Occipital lobe (tissue), 3 donors: ENCODE measurements at places on chromosomes 3 and 15. TPM values are rescaled to one million over a fixed set of nuclear protein-coding genes. Genes with fewer than 3 reads are reported as not detected.

- DNase-seq: no peak
Measured at GRCh38 chr15:34364041-34364440, 3.0 kb downstream of the LPCAT4 start.

DNA sequence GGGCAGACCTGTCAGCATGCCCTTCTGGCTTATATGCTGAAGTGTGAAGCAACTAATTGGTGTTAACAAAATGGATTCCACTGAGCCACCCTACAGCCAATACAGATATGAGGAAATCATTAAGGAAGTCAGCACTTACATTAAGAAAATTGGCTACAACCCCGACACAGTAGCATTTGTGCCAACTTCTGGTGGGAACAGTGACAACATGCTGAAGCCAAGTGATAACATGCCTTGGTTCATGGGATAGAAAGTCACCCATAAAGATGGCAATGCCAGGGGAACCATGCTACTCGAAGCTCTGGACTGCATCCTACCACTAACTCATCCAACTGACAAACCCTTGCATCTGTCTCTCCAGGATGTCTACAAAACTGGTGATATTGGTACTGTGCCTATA, 9.4 kb downstream of the PIK3CB start:
- no peak for DNase-seq

GRCh38 chr15:46892621-46893160, 824.6 kb upstream of the SEMA6D start:
- no peak for DNase-seq

- no peak for DNase-seq
Measured at GRCh38 chr3:4396542-4396941, 70.5 kb downstream of the SUMF1 start.

Gene ITIH4
- 2.8 TPM for total RNA-seq

Gene RAP2B
- 50.2 TPM for total RNA-seq

DNA sequence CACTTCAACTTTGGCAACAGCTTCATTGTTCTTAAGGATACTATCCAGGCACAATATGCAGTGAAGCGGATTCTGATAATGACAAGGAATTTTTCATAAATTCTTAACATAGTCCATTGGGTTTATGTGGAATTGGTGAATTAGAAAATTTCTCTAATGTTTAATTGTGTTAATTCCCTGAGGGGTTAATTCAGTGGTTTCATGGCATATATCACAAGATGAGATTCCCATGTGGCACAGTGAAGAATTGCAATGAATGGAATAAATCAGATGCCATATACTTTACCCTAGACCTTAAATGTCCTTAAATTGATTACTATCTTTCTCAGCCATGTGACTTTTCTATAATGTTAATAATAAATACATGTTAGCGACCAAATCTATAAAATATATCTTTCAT, 1244.1 kb downstream of the ROBO2 start:
- no peak for DNase-seq

GRCh38 chr3:67605377-67605776, 49.0 kb downstream of the SUCLG2 start:
- no peak for DNase-seq

DNA sequence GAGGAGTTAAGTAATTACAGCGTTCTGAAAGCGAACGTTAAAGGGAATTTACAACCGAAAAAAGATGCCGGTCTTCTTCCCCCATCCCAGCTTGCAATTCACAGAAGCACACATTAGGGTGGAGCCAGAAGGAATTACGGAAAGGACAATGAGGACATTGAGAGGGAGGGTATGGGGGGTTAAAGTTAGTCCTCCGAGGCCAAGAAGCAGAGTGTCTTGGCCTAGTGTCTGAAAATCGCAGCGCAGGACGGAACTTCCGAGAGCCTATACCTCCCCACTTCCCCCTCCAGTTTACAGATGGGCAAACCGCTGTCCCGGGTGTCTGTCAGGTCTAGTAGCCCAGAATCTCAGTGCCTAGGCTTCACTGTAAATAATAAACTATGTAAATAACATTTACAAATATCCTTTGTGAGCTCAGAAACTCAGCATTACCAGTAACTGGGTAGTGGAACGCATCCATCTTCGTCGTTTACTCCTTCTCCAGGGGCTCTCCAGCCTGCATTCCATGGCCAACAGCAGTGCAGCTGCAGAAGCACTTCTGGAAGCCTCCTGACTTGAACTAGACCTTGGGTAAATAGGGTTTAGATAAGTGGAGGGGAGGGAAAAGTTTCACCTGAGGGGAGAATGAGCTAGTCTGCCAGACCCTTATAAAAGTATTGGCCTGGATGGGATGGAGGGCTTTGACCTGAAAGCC, 922 bp downstream of the ADPRH start:
- no peak for DNase-seq

DNA sequence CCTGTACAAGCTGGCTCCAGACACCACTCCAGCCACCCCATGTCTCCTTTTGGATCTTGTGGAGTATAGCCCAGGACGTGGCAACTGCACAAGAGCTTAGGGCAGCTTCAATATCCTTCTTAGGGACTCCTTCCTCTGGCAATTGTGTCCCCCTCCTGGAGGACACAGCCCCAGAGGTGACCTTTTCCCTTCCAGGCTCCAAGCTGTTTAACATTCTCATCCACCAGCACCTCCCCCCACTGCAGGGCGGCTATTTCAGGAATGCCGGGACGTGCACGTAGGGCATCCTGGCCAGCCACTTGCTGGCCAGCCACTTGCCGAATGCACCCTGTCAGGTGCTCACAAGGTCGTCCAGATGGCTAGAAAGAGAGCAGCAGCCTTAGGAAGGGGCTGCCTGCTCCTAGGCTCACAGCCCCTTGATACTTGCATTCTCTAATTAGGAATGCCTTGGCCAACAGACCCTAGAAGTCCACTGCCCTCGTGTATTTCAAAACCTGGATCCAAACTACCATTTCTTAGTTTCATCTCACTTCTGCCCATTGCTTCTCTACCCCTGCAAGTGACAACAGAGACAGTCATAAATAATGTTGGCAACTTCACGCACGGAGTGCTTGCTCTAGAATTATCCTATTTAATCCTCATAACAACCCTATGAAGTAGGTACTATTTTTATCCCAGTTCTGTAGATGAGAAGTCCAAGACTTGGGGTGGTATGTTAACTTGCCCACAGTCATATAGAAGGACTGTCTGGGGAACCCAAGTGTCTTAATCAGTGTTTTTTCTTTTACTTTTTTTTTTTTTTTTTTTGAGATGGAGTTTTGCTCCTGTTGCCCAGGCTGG, 24.5 kb upstream of the IDH2 start:
- no peak for DNase-seq

Gene GXYLT2
- total RNA-seq: 4.7 TPM

GRCh38 chr3:150202711-150203110, 205.4 kb upstream of the TSC22D2 start:
- no peak for DNase-seq

Gene TCAIM
- total RNA-seq: 60.5 TPM

DNA sequence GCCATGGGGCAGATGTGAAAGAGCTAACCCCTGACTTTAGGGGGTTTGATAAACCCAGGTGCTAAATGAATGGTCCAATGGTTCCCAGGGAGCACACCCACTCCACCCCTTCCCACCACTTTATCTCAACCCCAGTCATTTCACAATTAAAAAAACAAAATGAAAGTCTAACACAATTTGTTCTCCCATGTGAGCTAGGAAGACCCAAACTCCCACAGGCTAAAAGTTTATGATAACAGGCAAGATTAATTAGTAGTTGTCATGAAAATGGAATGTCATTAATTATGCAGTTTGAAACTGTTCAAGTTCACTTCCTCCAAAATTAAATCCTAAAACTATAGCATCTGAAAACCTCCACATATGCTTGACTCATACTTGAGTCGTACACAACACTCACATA, 63.3 kb upstream of the TPM1 start:
- no peak for DNase-seq

Gene MBD4
- 29.0 TPM for total RNA-seq
